ENCODE measurements at places on chromosomes 4 and X.

DNA sequence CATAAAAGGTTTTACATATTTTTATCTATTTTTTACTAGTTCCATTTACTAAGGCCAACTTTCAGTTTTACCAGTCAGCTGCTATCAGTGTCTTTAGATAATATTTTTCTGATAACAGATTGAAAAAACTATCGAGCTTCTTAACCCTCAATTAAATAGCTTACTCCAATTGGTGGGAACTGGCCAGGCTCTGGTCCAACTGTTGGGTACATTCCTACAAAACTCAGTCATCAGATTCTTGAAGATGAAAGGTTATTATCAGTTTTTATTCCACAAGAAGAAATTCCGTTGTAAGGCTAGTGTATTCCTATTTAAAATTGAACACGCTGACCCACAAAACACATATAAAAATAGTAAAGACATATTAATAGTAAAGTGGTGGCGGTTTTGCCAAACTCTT, 346.2 kb downstream of the MAPK10 start:
- peak; percentile 26 for DNase-seq

DNA sequence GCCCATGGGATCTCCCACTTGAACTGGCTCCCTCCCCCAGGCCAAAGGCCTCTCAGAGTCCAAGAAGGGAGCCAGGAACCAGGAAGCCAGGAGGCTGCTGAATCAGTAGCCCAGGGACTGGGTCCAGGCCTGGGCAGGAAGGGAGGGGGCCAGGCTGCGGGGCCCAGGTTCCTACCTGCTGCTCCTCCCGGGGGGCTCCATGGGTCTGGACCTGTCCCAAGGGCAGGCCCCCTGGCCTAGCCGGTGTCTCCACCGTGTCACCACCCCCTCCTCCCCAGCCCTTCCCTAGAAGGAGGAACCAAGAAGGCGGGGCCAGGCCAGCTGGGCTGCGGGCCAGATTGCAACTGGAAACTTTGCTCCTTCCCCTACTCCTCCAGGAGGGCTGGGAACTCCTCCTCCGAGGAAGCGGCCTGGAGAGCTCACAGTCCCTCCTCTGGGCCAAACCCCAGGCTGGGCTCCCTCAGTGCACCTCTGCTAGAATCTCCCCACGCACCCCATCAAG, at the start of gene IQSEC2:
Gene IQSEC2, minus strand, starts transcription at position 264 of the 502 bp plus-strand sequence.
- DNase-seq: peak; percentile 28

- no peak for DNase-seq
These were observed at the start of gene IL3RA for GRCh38 chrX:1336331-1336943. TSS of gene IL3RA (plus strand) at chrX:1336785. CDS start at chrX:1341766, 4,981 bp downstream.

- no peak for DNase-seq
These were observed 18.4 kb downstream of the MOB1B start for GRCh38 chr4:70920592-70920991.

GRCh38 chr4:17510582-17510981, 1.3 kb downstream of the QDPR start:
- DNase-seq: no peak

DNA sequence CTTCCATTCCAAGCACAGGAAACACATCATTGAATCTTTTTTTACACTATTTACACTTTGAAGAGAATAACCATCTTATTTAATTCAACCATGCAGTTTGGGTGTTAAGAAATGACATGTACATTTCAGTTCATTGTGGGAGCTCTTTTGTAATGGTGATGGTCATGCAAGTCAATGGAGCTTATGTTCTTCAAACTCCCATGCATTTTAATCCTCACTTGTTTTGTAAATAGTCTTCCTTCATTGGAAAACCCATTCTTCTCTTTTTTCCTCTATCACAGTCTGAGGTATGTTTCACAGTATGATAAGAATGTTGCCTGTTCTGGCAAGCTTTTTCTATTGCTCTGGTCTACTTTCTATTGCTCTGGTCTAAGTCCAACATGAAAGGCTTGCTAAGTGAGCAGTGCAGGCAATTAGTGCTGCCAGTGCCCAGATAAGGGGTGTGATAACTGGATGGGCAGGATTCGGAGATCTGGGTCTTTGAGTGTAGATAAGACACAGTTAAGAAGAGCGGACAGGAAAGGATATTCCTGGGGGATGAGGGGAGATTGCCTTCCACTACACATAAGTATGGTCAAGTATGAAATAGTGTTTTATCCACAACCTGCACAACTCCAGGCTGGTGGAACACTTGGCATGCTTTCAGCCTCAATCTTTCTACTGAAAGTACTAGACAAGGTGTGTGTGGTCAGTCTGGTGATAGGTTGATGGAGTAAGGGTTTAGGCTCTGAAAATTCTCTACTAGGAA, 17.1 kb downstream of the AFP start:
- DNase-seq: no peak

DNA sequence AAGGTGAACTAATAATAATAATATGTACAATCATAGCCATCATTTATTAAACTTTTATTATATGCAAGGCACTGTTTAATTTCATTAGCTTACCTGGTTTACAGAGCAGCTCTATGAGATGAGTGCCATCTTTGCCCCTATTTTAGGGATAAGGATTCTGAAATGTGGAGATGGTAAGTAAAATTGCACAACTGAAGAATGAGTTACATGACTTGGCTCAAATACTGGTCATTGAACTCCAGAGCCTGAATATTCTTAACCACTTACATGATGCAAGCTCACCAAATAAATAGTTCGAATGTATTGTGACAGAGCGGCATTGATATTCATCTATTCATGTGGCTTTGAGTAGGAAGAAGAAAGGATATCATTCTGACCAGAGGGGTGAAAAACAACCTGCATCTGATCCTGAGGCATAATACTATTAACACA, 11.7 kb downstream of the ALB start:
- no peak for DNase-seq

- no peak for DNase-seq
These were observed 12.8 kb downstream of the CYP4V2 start for GRCh38 chr4:186204103-186204559.

DNA sequence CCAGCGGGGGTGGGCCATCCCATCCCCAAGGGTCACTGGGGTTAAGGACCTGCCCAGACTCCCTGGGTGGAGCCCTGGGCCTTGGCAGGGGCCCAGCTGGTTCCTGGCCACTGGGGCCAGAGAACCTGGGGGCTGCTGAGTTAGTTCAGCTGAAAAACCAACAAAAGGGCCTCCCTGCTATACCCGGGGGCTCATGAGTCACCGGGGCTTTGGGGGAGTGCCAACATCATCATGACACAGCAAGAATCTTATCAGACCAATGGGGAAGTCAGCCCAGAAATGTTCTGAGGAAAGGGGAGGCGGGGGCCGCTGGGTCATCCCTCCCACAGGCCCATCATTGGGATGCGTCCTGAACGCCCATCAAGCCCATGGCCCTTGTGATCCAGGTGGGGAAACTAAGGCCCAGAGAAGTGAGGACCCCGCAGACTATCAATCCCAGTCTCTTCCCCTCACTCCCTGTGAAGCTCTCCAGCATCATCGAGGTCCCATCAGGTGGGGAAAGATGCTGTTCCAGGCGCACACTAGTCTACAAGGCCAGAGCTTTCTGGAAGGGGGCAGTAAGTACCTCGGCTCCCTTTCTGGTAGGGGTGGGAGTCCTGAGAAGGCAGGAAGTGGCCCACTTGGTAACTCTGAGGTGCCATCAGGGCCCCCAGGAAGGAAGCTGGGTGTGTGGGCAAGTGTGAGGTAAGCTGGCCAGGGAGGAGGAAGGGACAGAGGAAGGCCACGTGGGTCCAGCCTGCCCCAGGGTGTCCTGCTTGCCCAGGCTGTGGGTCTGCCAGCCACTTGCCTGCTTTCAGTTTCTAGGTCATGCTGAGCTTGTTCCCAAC, 4.5 kb downstream of the G6PD start:
- DNase-seq: peak; percentile 80

DNA sequence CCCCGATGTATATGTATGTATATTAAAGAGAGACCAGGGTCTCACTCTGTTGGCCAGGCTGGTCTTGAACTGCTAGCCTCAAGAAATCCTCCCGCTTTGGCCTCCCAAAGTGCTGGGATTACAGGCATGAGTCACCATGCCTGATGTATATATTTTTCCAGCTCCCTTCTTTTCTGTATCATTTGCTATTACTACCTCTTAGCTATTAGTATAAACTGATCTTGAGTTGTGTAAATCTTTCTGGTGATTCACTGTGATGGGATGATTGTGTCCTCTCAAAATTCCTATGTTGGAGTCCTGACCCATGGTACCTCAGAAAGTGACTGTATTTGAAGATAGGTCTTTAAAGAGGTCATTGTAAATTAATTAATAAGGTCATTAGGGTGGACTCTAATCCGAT, 53.1 kb downstream of the HPRT1 start:
- no peak for DNase-seq

DNA sequence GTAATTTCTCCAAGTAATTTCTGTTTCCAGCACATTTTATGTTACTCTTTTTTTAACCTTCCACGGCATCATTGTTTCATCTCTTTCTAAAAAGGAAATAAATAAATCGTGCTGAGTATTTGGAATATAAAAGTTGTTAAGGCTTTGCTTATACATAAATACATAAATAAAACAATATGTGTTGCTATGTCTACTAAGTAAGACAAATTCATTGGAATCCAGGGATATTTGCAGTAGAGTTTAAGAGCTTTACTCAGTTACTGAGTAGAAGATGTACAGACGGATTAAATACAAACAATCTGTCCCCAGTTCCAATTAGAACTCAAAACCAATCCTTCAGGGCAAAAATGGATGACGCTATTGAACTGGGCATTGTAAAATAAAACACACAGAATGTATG, 1.4 kb downstream of the ARHGAP24 start:
- DNase-seq: no peak

- DNase-seq: no peak
These were observed 372.6 kb upstream of the CTSO start for GRCh38 chr4:156326246-156326645.

DNA sequence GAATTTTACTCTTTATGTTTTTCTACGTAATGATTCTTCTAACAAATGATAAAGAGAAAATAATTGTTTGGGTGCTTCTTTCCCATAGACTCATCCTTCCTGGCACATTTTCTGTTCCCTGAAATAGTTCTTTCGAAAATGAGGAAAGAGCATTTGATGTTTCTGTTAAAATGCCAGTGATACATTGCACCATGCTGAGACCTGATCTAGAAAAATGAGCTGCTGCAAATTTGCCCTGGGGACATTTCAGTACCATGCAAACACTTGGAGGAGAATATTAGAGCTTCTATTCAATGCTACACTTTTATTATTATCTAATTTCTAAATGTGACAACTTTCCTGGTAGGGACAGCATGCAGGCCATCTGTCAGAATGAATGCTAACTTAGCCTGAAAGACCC, 83.3 kb downstream of the C4orf33 start:
- no peak for DNase-seq

DNA sequence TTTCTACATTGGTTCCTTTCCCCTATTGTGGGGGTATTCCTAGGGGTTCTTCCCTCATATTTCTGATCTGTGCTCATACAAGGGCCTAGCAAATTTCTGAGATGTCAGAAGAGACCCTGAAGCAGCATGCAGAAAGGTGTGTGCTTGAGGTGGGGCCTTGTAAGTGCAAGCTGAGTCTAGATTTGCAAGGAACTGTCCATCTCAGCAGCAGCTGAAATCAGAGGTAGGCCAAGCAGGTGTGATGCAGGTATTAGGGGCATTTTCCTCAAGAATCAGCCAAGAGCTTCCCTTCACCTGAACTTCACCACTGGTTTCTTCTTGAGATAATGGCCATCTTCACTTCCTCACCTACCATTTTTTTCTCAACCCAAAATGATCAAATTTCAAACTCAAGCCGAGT, 45.1 kb downstream of the ASB9 start:
- no peak for DNase-seq

DNA sequence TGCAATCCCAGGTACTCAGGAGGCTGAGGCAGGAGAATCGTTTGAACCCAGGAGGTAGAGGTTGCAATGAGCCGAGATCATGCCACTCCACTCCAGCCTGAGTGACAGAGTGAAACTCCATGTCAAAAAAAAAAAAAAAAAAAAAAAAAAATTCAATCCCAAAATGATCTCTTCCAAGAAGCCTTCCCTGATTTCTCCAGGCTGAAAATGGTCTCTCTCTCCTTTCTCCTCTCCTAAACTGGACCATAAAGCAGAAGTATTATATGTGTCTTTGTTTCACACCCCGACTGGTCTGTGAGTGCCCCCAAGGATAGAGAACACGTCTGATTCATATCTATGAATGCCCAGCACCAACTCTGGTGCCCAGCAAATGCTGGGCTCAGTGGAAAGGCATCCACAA, 17.3 kb upstream of the KDM5C start:
- no peak for DNase-seq
